Renal cortex interstitium (tissue), 15 donors: ENCODE measurements at places on chromosomes 13 and 19. TPM values are rescaled to one million over a fixed set of nuclear protein-coding genes. Genes with fewer than 3 reads are reported as not detected.

SSBP4 gene
- polyA plus RNA-seq = 115 TPM

ZSCAN22 gene
- 3.6 TPM for polyA plus RNA-seq

F2RL3 gene
- polyA plus RNA-seq = 1.4 TPM

PEX11G gene
- polyA plus RNA-seq = 7.9 TPM

LGI4 gene
- 2.5 TPM for polyA plus RNA-seq

CGB5 gene
- polyA plus RNA-seq = not detected

TRMT1 gene
- polyA plus RNA-seq = 37.2 TPM

ZNF112 gene
- 12.4 TPM for polyA plus RNA-seq

DKKL1 gene
- 6.4 TPM for polyA plus RNA-seq

EBI3 gene
- polyA plus RNA-seq = 0.54 TPM

- no peak for DNase-seq
Measured at GRCh38 chr13:97030705-97031452, 36.6 kb upstream of the OXGR1 start.

DNA sequence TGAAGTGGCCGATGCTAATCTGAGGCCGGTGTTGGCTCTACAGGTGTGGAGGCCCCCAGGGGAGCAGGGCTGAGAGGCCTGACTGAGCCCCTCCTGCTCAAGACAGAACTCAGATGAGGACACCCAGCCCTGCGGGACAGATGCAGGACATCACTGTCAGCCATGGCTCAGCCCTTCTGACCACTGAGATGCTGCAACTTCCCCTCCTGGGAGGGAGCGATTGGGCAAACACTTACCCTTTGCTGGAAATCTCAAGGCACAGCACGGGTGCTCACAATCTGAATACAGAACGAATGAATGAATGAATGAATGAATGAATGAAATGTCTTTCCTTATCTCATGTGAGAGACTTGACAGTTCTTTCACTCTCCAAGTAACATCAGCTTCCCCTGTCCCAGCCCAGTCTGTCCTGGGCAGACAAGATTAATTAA lies 3.5 kb upstream of the SIGLEC7 start:
- DNase-seq = no peak

DNA sequence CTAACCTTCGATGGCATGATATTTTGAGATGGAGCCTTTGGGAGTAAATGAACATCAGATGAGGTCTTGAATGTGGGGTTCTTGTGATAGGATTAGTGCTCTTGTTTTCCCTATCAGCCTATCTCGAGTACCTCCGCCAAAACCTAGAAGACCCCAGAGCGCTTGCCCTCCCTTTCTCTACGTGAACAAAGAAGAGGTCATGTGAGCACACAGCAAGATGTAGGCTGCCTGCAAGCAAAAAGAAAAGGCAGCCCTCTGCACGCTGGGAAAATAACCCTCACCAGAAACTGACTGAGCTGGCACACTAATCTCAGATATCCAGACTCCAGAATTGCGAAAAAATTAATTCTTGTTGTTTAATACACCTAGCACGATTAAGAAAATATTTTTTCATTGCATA lies 799.8 kb upstream of the SLC10A2 start:
- DNase-seq = no peak

GRCh38 chr13:40494513-40494912 lies 171.9 kb downstream of the FOXO1 start:
- DNase-seq = no peak

GRCh38 chr19:19262190-19263057 lies 10.7 kb downstream of the TM6SF2 start:
- no peak for DNase-seq

DNA sequence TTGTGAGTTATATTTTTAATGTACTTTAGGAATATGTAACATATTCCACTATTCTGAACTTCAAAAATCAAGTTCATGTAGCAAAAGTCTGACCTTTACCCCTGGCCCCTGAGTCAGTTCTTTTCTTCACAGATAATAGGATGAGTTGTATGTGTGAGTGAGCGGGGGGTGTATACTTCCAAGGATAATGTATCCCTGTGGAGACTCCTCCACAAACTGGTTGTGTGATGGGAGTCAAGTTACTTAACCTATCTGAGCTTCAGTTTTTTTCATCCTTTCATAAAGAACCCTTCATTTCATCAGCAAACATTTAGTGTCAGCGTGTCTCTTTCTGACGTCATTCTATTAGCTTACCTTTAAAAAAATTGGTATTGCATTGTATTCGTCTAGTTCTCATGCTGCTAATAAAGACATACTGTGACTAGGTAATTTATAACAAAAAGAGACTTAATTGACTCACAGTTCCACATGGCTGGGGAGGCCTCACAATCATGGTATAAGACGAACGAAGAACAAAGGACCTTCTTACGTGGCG lies 288.1 kb upstream of the GPC6 start:
- no peak for DNase-seq

GRCh38 chr19:41657157-41657556 lies 30.3 kb upstream of the CEACAM4 start:
- DNase-seq = no peak

- no peak for DNase-seq
Measured at GRCh38 chr13:52003541-52003940, 7.7 kb downstream of the ATP7B start.

- no peak for DNase-seq
Measured at GRCh38 chr13:101267656-101268055, 148.7 kb downstream of the NALCN start.

DNA sequence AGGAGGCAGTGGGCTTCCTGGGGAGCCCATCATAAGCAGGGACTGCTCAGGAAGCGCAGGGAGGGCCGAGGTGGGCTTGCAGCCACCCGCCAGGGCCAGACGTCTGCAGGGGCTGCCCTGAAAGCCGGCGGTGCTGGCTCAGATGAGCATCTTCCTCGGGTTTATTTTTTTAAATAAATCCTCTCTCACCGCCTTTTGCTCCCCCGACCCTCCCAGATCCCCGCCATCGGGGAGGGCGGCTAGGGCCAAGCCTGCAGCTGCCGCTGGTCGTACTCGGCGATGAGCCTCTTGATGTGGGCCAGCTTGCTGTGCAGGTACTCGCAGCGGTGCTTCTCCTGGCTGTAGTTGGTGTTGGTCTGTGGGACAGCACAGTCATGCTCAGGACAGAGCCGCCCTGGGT lies 6.6 kb upstream of the ISYNA1 start:
- DNase-seq = no peak

GRCh38 chr19:3098515-3099346 lies 4.6 kb downstream of the GNA11 start:
- no peak for DNase-seq

GRCh38 chr13:114008964-114009589 lies 35.2 kb upstream of the C13orf46 start:
- no peak for DNase-seq

GRCh38 chr13:23672616-23673015 lies 102.4 kb downstream of the TNFRSF19 start:
- no peak for DNase-seq

DNA sequence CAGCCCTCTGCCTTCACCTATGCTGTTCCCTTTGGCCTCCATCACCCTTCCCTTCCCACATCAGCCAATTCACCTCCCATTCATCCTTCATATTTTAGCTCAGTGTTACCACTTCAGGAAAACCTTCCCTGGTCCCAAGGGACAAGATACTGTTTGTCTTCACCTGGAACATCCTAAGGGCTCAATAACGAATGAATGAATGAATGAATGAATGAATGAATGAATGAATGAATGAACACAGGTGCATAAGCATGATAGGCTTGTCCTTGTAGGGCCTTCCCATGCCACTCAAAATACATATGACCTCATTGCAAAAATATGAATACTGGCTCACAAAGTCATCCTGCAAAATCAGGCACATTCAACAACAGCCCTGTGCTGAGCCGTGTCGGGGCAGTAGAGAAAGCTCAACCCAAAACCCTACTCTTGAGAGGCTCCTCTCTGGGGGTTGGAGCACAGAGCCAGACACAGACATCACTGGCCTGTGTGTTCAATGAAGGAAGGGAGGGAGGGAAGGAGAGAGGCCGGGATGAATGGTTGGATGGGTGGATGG lies 33.7 kb upstream of the TPM4 start:
- no peak for DNase-seq

DNA sequence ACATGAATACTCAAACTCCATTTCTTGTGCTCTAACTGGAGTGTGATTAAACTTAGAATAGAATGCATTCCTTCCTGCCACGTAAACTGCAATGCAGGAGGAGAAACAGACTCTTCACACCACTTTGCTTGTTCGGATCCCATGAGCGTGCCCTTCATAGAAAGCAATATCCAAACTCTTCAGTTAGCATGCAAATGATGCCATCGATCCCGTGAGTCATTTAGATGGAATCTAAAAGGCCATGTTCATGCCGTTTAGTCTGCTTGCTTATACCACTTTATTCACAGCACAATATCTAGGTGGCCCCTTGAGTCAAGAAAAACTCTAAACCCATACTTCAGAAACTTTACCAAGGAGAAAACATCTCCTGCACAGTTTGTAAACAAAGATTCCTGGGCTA lies 225.8 kb downstream of the OXGR1 start:
- DNase-seq = no peak

DNA sequence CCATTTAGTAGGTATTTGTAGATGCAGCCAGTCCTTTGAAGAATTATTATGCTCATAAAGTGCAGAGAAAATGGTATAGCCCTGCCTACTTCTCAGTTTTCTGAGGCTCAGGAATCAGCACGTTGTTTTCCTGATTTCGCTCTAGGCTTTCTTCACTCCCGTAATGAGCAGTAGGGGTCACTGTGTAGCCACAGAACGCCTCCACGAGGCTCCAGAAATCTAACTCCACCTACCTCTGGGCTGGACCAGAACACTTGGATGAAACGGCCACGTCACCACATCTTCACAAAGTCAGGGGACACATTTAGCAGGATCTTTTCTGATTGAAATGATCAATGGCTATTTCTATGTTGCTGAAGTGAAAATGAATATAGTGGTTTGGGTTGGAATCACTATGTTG lies 49.8 kb upstream of the GTF3A start:
- DNase-seq = peak; percentile 65

- DNase-seq = no peak
Measured at GRCh38 chr19:51119101-51119500, 5.6 kb upstream of the SIGLEC9 start.

- no peak for DNase-seq
Measured at GRCh38 chr13:39915418-39915817, 260.0 kb downstream of the COG6 start.

DNA sequence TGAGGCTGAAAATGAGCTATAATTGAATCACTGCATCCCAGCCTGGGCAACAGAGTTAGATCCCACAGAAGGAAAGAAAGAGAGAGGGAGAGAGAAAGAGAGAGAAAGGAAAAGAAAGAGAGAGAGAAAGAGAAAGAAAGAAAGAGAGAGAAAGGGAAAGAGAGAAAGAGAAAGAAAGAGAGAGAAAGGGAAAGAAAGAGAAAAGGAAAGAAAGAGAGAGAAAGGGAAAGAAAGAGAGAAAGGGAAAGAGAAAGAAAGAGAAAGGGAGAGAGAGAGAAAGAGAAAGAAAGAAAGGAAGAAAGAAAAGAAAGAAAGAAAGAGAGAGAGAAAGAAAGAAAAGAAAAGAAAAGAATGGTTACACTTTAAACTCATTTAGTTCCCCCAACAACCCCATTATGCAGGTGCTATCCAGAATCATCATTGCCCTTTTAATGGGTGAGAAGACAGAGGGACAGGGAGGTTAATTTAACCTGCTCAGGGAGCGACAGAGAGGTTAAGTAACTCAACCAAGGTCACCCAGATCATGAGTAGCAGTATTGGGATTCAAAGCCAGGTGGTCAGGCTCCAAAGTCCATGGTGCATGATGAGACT lies 10.2 kb upstream of the DPP9 start:
- no peak for DNase-seq

DNA sequence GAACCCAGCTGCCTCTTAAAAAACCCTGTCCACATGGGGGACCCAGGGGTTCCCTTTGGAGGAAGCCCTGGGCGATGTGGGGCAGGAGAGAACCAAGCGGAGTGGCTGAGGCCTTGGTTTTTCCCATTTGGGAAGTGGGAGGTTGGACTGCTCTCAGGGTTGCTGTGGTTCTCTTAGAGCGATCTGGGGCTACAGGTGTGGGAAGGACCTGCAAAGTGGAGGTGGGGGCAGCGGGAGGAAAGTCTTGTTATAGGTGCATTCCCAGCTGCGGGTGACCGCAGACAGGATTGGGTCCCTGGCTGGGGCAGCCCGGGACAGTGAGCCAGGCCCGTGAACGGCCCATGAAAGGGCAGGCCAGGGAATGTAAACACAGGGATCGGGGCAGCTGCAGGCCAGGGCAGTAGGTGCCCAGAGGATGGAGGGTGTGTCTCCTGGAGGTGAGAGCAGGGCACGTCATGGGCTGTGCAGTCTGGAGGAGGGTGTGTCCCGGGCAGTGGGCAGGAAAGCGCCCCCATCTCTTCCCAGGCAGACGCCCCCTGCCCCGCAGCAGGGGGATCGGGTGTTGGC lies 814 bp downstream of the SLC25A23 start:
- DNase-seq = no peak

DNA sequence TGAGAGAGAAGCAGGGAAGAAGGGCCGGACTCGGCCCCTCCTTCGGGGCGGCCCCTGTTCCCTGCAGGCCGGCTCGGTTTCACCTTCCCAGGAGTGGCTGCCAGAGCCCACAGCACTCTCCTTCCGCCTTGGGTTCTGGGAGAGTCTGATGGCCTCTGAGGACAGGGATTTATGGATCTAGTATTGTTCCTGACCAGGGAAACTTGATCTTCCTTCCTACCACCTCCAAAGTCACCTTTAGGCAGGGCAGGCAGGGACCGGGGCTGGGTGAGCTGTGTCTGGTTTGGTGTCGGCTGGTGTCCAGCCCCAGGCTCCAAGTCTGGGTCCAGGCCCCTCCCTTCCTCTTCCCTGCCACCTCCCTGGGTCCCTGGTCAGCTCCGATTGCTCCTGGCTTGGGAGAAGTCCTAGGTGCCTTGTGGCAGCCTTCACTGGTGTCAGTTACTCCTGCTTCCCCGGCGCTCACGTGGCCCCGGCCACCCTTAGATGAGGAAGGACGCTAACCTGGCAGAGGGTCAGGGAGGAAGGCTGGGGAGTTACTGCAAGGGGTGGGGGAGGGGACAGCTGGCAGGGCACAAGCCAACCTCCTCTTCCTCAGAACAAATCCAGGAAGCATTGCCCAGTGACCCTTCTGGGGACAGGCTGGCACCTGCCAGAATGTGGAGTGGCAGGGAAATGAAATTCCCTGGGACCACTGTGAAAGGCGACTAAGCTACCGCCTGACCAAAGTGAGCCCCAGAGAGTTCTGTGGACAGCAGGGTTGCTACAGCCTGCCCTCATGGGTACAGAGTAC lies 18.8 kb downstream of the RFX1 start:
- DNase-seq = no peak

- no peak for DNase-seq
Measured at GRCh38 chr13:100350601-100351000, 238.0 kb downstream of the GGACT start.

GRCh38 chr19:11265785-11266236 lies 3.5 kb upstream of the DOCK6 start:
- DNase-seq = no peak

DNA sequence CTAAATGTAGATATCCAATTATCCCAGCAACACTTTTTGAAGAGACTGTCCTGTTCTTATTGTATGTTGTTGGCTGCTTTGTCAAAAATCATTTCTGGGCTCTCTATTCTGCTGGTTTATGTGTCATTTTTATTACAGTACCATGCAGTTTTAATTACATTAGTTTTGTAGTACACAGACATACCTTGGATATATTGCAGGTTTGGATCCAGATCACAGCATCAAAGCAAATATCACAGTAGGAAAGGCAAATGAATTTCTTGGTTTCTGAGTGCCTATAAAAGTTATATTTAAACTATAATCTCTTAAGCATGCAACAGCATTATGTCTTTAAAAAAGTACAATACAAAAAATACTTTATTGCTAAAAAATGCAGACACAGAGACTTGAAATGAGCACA lies 564.2 kb upstream of the MIR17HG start:
- no peak for DNase-seq
